ENCODE measurements at places on chromosomes 3 and 15.
A peak's percentile ranks its signal among the peaks of the same experiment; 100 is the strongest.

DNA sequence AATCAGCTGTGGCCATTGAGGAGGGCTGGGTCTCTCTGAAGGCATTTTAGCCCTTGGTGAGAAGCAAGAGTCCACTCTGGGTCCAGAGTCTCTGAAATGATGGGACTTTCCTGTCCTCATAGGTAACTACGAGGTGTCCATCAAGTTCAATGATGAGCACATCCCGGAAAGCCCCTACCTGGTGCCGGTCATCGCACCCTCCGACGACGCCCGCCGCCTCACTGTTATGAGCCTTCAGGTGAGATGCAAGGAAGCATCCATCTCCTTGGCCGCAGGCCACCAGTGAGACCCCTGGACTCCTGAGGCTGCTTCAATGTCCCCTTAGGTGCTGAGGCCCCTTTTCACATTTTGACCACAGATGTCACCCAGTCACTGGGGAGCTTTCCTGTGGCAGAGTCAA, 54.9 kb downstream of the DNASE1L3 start:
- no peak for DNase-seq

- DNase-seq = no peak
Measured at GRCh38 chr3:9401986-9402385, 4.6 kb downstream of the SETD5 start.

DNA sequence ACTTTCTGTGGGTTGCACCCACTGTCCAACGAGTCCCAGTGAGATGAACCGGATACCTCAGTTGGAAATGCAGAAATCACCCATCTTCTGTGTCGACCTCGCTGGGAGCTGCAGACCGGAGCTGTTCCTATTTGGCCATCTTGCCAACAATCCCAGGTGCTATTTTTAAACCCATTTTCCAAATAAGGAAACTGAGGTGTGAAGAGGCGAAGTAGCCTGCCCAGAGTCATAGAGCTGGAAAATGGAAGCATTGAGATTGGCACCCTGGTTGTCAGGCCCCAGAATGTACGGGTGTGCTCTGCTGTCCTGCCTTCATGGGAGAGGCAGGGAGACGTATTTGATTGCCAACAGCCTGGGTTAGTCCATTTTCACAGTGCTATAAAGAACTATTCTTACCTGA, 39.6 kb downstream of the TMEM266 start:
- DNase-seq = no peak

DNA sequence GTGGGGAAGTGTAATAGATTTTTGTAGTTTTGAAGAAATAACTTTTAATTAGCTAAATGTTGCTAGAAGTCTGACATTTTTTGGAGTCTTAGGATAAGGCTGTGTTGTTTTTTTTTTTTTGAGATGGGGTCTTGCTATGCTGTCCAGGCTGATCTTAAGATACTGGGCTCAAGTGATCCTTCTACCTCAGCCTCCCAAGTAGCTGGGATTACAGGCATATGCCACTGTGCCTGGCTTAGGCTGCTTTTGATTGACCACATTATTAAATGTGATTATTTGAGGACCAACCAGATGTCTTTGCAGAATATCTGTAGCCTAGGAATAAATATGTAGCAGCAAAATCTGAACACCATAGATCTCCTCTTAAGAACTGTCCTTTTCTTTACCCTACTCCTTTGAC, 29.7 kb downstream of the HACD3 start:
- DNase-seq = no peak

DNA sequence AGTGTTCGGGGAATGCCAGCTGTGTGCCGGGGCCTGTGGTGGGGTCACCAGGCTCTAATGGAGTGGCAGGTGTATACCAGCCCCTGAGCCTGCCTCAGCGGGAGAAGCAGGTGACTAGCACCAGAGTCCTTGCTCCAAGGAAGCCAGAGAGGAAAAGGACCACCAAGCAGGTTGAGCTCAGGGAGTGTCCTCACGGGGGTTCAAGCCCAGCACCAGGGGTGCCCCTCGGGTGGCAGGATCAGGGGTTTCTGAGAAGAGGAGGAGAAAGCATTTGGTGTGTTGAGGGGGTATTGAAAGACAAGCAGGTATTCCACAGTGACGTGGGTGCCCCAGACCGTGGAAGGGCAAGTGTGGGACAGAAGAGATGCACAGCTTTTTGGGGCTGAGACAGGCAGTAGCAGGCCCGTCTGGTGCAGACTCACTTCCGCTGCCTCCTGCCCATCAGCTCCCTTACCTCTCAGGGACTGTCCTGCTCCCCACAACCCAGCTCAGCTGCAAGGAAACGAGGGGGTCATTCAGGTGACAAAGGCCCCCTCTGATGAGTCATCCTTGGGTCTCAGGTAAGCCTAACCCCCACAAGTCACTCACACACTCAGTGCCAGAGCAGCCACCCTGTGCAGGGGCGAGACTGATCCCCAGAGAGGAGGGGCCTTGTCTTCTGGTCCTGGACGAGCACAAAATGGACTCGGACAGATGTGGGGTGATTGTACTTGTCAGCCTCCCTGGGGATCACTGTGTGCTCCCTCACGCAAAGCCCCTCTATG, 21.4 kb upstream of the POC1A start:
- DNase-seq = no peak

DNA sequence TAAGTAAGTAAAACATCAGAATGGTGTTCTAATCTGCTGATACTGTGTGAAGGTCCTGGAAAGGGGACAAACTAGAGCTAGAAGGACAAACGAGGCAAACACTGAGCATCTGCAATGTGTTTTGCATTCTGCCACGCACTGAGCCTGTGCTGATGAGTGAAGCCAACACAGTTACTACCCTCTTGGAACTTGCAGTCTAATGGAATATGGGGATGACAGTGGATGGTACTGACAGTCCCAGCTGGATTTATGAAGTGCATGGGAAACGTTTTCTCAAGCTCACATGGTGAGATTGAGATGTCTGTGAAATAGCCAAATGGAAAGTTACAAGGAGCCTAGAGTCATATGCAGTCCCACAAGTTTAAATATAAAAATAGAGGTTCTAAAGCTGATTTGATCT, 86.6 kb downstream of the FOXB1 start:
- no peak for DNase-seq

GRCh38 chr3:20700714-20701113, 514.7 kb upstream of the SGO1 start:
- no peak for DNase-seq

DNA sequence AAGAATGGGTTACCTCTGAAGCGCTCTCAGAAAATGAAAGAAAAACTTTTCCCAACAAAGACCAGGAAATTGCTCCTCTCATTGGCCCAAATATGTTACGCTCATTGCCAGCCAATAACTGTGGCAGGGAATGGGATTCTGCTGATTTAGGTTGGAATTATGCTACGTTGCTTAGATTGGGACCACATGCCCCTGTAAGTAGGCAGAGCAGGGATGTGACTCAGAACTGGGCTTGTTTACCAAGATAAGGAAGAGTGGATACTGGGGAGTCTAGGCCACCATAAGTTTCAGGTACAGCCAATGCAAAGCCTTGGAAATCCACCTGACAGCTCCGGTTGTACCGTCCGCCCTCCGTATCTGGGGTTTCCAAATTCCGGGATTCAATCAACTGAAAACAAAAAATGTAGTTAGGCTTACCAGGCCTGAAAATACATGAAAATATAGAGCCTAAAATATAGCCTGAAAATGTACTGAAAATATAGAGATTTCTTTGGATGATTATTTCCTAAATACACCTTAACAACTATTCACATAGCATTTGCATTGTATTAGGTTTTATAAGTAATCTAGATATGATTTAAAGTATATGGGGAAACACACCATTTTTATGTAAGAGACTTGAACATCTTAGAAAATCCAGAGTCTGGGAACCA, 1.5 kb upstream of the TCF12 start:
- peak; percentile 8 for DNase-seq

- DNase-seq = no peak
Measured at GRCh38 chr3:102176333-102177050, 258.3 kb upstream of the ZPLD1 start.

- no peak for DNase-seq
Measured at GRCh38 chr3:52318186-52318816, 2.2 kb downstream of the DNAH1 start.

- DNase-seq = no peak
Measured at GRCh38 chr3:116005404-116005803, 382.1 kb downstream of the GAP43 start.

- no peak for DNase-seq
Measured at GRCh38 chr15:48566668-48567067, 78.8 kb downstream of the FBN1 start.

DNA sequence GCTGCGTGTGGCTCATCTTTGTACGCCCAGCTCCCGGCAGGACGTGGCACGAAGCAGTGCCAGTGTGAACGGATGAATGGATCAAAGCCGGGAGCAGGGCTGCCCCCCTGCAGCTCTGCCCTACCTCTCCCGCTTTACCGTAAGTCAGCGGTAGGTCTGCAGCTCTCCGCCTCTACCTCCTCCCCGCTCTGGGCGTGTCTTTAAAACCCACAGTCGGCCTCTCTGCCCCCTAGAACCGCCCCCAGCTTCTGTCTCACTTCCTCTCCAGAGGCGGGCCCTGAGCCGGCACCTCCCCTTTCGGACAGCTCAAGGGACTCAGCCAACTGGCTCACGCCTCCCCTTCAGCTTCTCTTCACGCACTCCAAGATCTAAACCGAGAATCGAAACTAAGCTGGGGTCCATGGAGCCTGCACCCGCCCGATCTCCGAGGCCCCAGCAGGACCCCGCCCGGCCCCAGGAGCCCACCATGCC, at the start of gene PML:
TSS of gene PML (plus strand) at position 304 of the 471 bp plus-strand sequence. CDS start at position 401, 97 bp downstream.
- DNase-seq = peak; percentile 96

- no peak for DNase-seq
Measured at GRCh38 chr15:59539799-59540198, 71.8 kb upstream of the GCNT3 start.

Measured in NB4 (cell line).